Effector memory CD4-positive, alpha-beta T cell (primary cell): ENCODE measurements at places on chromosomes 2 and 18.

DNA sequence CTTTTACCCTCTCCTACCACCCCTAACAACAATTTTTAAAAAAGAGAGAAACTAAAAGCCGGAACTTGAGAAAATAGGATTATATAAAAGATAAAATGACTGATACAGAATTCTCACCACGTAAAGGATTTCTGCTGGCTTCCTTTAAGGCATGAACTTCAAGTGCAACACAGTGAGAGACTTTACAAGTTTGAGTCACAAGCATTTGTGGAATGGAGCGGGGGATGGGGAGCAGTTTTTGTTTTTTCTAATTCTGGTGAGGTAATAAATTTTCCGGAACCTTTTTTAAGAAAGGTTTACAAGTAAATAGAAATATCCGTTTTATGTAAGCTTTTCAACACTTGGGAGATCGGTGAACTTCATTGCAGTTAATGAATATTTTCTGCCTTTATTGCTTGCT, 1.8 kb upstream of the CDH2 start:
- no peak overlapping the region for H3K4me3 ChIP-seq
- no peak overlapping the region for H3K27ac ChIP-seq
- H3K36me3 ChIP-seq: no peaks in the 10 kb centered on the region
- H3K4me1 ChIP-seq: no peaks in the 10 kb centered on the region
- no peak for DNase-seq
- H3K27me3 ChIP-seq: no peaks in the 10 kb centered on the region

GRCh38 chr2:127807678-127808353, 3.2 kb downstream of the WDR33 start:
- H3K4me1 ChIP-seq: peaks cover 19% of the 10 kb centered on the region
- no peaks in the 10 kb centered on the region for H3K27me3 ChIP-seq
- DNase-seq: no peak
- H3K27ac ChIP-seq: no peak overlapping the region
- no peaks in the 10 kb centered on the region for H3K36me3 ChIP-seq

GRCh38 chr2:96770442-96771202, 9.9 kb downstream of the CNNM4 start:
- no peak for DNase-seq
- no peaks in the 10 kb centered on the region for H3K36me3 ChIP-seq
- H3K27ac ChIP-seq: no peak overlapping the region
- H3K27me3 ChIP-seq: no peaks in the 10 kb centered on the region

DNA sequence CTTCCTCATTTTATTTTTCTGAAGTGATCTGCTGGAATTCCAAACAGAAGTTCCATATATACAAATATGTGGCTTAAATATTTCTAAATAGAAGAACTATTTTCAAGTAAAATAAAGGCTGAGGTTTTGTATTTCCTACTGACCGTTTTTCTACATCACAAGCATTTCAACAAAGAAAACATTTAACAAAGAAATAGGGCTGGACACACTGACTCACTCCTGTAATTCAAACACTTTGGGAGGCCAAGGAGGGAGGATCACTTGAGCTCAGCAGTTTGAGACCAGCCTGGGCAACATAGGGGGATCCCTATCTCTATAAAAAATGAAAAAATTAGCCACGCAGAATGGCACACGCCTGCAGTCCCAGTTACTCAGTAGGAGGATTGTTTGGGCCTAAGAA, 44.6 kb downstream of the TANK start:
- H3K36me3 ChIP-seq: peaks cover 33% of the 10 kb centered on the region
- peaks cover 3% of the 10 kb centered on the region for H3K4me1 ChIP-seq
- no peaks in the 10 kb centered on the region for H3K27me3 ChIP-seq
- no peak overlapping the region for H3K4me3 ChIP-seq
- DNase-seq: no peak

DNA sequence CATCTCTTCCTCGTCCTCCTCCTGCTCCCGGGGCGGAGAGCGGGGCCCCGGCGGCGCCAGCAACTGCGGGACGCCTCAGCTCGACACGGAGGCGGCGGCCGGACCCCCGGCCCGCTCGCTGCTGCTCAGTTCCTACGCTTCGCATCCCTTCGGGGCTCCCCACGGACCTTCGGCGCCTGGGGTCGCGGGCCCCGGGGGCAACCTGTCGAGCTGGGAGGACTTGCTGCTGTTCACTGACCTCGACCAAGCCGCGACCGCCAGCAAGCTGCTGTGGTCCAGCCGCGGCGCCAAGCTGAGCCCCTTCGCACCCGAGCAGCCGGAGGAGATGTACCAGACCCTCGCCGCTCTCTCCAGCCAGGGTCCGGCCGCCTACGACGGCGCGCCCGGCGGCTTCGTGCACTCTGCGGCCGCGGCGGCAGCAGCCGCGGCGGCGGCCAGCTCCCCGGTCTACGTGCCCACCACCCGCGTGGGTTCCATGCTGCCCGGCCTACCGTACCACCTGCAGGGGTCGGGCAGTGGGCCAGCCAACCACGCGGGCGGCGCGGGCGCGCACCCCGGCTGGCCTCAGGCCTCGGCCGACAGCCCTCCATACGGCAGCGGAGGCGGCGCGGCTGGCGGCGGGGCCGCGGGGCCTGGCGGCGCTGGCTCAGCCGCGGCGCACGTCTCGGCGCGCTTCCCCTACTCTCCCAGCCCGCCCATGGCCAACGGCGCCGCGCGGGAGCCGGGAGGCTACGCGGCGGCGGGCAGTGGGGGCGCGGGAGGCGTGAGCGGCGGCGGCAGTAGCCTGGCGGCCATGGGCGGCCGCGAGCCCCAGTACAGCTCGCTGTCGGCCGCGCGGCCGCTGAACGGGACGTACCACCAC, 2.1 kb downstream of the GATA6 start:
- DNase-seq: no peak
- H3K36me3 ChIP-seq: no peaks in the 10 kb centered on the region
- no peak overlapping the region for H3K4me3 ChIP-seq
- H3K4me1 ChIP-seq: peaks cover 21% of the 10 kb centered on the region
- H3K27me3 ChIP-seq: peaks cover 34% of the 10 kb centered on the region
- H3K27ac ChIP-seq: no peak overlapping the region

DNA sequence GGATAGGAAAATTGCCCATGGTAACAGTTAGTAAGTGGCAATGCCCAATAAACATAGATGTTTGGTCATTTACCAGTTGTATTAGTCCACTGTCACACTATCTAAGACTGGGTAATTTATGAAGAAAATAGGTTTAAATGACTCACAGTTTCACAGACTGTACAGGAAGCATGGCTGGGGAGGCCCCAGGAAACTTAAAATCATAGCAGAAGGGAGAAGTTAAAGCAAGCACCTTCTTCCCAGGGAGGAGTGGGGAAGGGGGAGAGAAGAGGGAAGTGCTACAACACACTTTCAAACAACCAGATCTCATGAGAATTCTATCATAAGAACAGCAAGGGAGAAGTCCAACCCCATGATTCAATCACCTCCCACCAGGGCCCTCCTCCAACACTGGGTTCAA, 23.4 kb downstream of the NR4A2 start:
- no peak for DNase-seq
- no peak overlapping the region for H3K27ac ChIP-seq
- no peaks in the 10 kb centered on the region for H3K36me3 ChIP-seq
- H3K27me3 ChIP-seq: no peaks in the 10 kb centered on the region
- no peaks in the 10 kb centered on the region for H3K4me1 ChIP-seq
- no peak overlapping the region for H3K4me3 ChIP-seq

DNA sequence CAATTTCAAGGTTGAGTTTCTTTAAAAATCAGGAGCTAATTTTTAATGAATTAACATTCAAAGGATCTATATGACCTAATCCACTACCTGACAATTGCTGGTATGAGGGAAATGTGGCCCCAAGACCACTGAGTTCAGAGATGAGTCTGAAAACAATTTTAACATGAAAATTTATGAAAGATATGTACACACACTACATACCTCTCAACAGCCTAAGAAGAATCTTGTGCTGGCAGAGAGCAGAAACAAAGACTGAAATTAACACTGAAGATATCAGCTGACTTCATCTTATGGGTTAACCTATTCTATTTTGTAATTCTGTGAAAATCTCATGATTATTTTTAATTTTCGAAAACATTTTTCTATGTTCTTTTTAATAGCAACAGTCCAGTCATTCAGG, 1.7 kb downstream of the FAP start:
- H3K4me3 ChIP-seq: no peak overlapping the region
- H3K27me3 ChIP-seq: no peaks in the 10 kb centered on the region
- no peaks in the 10 kb centered on the region for H3K36me3 ChIP-seq
- H3K4me1 ChIP-seq: no peaks in the 10 kb centered on the region
- no peak overlapping the region for H3K27ac ChIP-seq
- DNase-seq: no peak

- H3K27me3 ChIP-seq: no peaks in the 10 kb centered on the region
- no peaks in the 10 kb centered on the region for H3K4me1 ChIP-seq
- DNase-seq: no peak
- H3K4me3 ChIP-seq: no peak overlapping the region
Observed at GRCh38 chr18:13308369-13308768, 89.8 kb downstream of the LDLRAD4 start.
